Activated CD4-positive, alpha-beta T cell treated with anti-CD3 and anti-CD28 coated beads, Interleukin-2, amount 10 ng/mL, durations not matched to agents 24 days and 14 days (primary cell): ENCODE measurements at places on chromosomes 5 and 9. TPM values are rescaled to one million over a fixed set of nuclear protein-coding genes. Genes with fewer than 3 reads are reported as not detected.

Gene PCDHGC3
- 0.24 and 0.58 TPM in 2 replicates for total RNA-seq

DNA sequence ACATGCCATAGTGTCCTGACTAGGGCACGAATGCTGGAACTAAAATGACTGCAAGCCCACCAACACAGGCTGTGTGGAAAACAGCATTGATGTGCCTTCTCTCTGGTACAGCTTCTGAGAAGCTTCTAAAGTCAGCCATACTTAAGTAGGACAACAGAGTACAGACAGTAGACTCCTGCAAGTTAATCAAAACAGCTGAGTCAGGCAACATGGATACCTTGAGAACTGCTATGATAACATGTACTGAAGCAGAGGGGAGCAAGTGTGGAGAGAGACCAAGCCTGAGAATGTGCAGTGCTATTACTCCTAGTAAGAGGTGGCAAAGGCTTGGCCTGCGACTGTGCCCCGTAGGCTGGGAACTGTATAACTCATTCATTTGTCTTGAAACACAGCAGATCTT, 2.5 kb downstream of the ISCA1 start:
- peaks cover 33% of the 10 kb centered on the region for H3K4me1 ChIP-seq
- H3K27me3 ChIP-seq, result no peaks in the 10 kb centered on the region
- H3K27ac ChIP-seq, result peak overlapping the region; percentile 53
- peaks cover 15% of the 10 kb centered on the region for H3K36me3 ChIP-seq

GRCh38 chr5:144179226-144179625, 8.6 kb downstream of the KCTD16 start:
- DNase-seq, result no peak
- peaks cover 13% of the 10 kb centered on the region for H3K27me3 ChIP-seq
- no peaks in the 10 kb centered on the region for H3K36me3 ChIP-seq
- H3K4me3 ChIP-seq, result no peak overlapping the region

DNA sequence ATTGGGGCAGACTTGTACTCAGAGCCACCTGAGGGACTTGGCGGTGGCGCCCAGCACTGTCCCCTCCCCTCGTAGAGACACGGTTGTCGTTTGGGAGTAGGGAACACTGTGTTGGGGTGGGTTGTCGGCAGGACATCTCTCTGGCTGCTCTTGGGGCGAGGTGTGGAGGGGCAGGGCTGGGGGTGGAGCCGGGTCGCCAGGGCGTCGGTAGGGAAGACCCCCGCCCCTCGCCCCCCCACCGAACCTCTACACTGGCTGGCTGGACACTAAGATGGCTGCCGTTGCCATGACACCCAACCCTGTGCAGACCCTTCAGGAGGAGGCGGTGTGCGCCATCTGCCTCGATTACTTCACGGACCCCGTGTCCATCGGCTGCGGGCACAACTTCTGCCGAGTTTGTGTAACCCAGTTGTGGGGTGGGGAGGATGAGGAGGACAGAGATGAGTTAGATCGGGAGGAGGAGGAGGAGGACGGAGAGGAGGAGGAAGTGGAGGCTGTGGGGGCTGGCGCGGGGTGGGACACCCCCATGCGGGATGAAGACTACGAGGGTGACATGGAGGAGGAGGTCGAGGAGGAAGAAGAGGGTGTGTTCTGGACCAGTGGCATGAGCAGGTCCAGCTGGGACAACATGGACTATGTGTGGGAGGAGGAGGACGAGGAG, 778 bp downstream of the TRIM41 start:
- peak overlapping the region; percentile 98 for H3K4me3 ChIP-seq
- H3K36me3 ChIP-seq, result peaks cover 18% of the 10 kb centered on the region
- H3K4me1 ChIP-seq, result peaks cover 50% of the 10 kb centered on the region
- DNase-seq, result no peak
- peaks cover 5% of the 10 kb centered on the region for H3K27me3 ChIP-seq

GRCh38 chr9:117541181-117541580, 126.3 kb upstream of the ASTN2 start:
- DNase-seq, result no peak
- H3K4me3 ChIP-seq, result no peak overlapping the region
- no peak overlapping the region for H3K27ac ChIP-seq
- no peaks in the 10 kb centered on the region for H3K36me3 ChIP-seq
- no peaks in the 10 kb centered on the region for H3K4me1 ChIP-seq
- H3K27me3 ChIP-seq, result no peaks in the 10 kb centered on the region

DNA sequence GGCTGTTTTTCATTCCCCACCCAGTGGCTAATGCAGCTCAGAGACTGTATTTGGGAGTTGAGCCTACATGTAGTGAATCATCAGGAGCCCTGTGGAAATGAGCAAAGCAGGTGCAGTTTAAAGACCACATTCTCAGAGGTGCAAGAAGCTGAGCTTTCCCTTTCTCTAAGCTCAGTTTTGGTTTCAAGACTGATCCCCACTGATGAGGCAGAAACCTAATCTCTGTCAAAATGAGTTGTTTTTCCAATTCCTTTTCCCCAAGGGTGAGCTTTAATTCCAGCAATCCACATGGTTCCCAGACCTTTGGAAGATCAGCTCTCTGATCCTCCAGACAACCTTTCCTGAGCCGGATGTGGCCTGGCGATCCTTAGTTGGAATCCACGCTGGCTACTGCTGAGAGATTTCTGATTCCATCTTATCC, 420.5 kb downstream of the EBF1 start:
- peaks cover 2% of the 10 kb centered on the region for H3K4me1 ChIP-seq
- peaks cover 6% of the 10 kb centered on the region for H3K27me3 ChIP-seq
- no peaks in the 10 kb centered on the region for H3K36me3 ChIP-seq
- H3K27ac ChIP-seq, result no peak overlapping the region
- DNase-seq, result peak; percentile 15

Gene RALGPS1
- 1.7 and 2.0 TPM in 2 replicates for total RNA-seq

GRCh38 chr5:85998656-85999055, 619.1 kb upstream of the COX7C start:
- no peak for DNase-seq
- H3K4me1 ChIP-seq, result no peaks in the 10 kb centered on the region
- no peaks in the 10 kb centered on the region for H3K36me3 ChIP-seq
- H3K27me3 ChIP-seq, result no peaks in the 10 kb centered on the region

GRCh38 chr5:144484124-144484897, 313.6 kb downstream of the KCTD16 start:
- H3K4me3 ChIP-seq, result no peak overlapping the region
- no peaks in the 10 kb centered on the region for H3K27me3 ChIP-seq
- DNase-seq, result no peak
- H3K4me1 ChIP-seq, result no peaks in the 10 kb centered on the region
- no peaks in the 10 kb centered on the region for H3K36me3 ChIP-seq
